ENCODE measurements at places on chromosomes 3 and 15.

GRCh38 chr15:63582718-63583426 lies 14.3 kb upstream of the FBXL22 start:
- no peak for DNase-seq

DNA sequence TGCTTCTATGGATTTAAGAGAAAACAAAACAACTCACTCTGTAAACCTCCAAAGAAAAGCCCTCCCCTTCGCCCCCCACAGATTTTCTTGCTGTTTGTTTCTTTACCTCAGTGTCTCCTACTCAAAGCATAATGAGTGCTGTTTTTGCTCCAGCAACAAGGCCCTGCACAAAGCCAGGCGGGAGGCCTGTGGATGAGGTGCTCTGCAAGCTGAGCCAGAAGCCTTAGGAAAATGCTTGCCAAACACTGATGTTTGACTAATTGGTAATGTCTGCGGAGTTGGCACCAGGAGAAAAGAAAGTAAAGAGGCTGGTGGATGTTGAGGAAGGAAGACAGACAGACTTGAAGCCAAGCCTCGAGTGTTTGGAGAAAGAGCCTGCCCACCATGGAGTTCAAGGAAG lies 99.7 kb downstream of the RARB start:
- DNase-seq, result no peak

DNA sequence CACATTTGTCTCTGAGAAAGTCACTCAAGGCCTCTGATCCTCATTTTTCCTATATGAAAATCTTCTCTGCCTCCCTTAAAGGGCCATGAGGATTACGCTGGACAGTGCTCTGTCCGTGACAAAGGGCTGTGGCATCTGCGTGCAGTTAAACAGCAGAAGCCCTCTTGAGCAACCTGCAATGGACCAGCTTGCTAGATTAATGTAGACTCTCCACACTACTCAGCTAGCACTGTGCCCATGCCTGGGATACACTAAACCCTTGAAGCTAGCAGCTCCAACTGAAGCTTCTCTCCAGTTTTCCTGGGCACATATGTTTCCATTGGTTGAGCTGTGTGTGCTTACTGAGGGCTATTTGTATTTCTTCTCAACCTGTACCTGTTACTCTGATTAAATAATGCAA lies 303.8 kb downstream of the RPLP1 start:
- no peak for DNase-seq

GRCh38 chr3:126448136-126448892 lies 27.4 kb downstream of the ZXDC start:
- DNase-seq, result no peak

GRCh38 chr15:65057549-65057940 lies 10.2 kb downstream of the RASL12 start:
- DNase-seq, result no peak

DNA sequence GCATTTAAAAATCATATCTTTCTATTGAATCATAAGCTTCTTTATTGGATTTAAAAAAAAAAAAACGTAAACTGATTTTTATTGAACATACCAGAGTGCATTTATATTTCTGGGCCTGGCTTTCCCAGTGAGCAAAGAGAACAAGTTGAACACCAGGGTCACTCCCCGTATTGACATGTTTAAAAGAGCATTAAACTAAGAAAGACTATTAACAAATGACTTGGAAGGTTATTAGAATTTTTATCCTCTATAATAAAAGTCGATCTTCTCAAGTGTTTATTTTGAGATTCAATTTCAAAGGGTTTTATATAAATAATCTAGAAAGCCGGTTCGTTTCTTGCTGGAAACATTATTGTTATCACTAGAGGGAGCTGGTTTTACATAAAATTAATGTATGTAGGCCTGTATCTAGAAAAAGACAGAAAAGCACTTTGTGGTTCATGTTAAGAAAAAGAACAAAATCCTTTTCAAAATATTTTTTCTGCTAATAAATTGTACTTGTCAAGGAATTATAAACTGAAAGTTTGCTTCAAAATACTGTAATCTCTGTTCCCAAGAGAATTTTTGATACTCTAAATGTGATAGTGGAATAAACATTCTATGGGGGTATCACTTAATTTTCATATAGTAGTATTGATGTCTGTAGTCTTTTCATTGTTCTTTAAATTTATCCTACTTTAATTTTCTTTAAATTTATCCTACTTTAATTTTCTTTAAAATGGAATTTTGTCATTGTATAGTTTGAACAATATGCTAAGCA lies 321.8 kb upstream of the MME start:
- peak; percentile 52 for DNase-seq

GRCh38 chr3:162555761-162556160 lies 1059.2 kb downstream of the OTOL1 start:
- DNase-seq, result no peak

GRCh38 chr3:135779024-135779423 lies 186.5 kb upstream of the PPP2R3A start:
- no peak for DNase-seq

DNA sequence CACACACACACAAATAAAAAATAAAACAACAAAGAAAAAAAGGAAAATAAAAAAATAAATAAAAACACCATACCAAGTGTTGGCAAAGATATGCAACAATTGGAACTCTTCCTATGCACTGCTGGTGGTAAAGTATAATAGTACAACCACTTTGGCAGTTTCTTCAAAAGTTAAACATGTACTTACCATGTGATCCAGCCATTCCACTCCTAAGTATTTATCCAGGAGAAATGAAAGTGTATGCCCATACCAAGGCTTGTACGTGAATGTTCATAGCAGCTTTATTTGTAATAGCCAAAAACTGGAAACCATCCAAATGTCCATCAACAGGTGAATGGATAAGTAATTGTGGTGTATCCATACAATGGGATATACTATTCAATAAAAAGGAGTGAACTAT lies 17.0 kb downstream of the WDR93 start:
- no peak for DNase-seq

DNA sequence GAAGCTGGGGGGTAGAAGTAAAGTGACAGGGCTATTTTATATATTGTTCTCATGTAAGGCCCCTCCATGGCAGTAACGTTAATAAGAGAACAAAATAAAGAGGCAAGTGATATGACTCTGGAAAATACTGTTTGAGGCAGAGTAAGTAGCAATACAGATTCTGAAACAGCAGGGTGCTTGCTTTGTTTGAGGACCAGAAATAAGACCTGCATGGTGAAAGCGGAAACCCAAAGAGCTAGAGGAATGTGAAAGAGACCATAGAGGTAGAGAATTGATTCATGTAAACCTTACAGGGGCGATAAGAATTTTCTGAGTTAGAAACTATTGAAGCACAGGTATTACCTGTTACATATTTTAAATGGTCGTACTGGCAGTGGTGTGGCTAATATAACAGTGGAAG lies 1517.1 kb downstream of the SI start:
- DNase-seq, result no peak

GRCh38 chr3:152835601-152836102 lies 721 bp downstream of the P2RY1 start:
- DNase-seq, result no peak

GRCh38 chr3:133460809-133461208 lies 61.0 kb downstream of the BFSP2 start:
- DNase-seq, result no peak

GRCh38 chr3:103706671-103707070 lies 1271.9 kb downstream of the ZPLD1 start:
- no peak for DNase-seq

GRCh38 chr3:20064387-20064786 lies 24.1 kb downstream of the KAT2B start:
- no peak for DNase-seq

DNA sequence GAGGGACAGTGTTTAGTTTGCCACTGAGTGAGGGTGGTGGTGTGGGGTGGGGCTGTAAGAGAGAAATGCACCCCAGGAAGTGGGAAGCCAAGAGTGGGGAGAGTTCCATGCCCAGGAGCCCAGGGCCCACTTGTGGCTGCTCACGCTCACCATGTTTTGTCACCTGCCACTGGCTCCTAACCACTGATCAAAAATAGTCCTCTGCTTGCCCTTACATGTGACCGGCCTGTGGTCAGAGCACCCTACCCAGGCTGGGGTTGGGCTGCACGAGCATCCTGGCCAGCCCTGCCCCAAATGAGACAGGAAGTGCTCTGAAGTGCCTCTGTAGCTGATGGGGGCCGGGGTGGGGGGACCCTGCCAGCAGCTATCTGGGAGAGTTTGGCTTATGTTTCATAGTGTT lies 216.3 kb downstream of the RPLP1 start:
- no peak for DNase-seq

DNA sequence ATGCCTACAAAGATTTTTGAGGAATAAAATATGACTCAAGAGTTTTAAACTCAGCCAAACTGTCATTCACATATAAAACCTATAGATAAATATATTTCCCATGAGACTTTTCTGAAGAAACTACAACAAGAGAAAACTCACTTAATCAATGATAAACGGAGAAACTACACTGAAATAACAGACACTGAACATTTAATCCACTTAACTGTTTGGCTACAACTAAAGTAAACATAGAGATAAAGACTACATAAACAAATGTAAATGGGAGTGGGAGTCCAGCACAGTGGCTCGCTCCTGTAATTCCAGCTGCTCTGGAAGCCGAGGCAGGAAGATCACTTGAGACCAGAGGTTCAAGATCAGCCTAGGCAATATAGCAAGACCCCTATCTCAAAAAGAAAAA lies 79.2 kb downstream of the MEX3B start:
- no peak for DNase-seq

DNA sequence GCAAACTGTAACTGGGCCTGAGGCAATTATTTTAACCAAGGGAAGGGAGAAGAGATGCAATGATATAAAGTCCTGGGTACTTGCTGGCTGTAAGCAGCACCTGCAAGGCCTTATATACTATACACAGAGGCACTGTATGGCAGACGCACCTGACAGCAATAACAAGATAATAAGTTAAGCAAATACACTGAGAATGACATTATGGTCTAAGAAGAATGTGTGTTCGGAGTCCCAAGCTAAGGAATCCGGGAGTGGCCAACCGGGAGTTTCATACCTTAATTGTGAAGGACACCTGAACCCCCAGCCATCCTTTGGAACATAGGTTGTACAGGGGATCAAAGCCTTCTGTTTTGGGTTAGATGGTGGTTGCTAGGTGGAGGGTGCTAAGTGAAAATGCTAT lies 13.7 kb downstream of the FAM240A start:
- DNase-seq, result no peak

GRCh38 chr3:56884387-56884786 lies 82.6 kb upstream of the ARHGEF3 start:
- no peak for DNase-seq

GRCh38 chr3:123813876-123814275 lies 70.3 kb downstream of the MYLK start:
- DNase-seq, result no peak

GRCh38 chr3:106811376-106811775 lies 565.9 kb upstream of the CCDC54 start:
- DNase-seq, result no peak

- DNase-seq, result no peak
These were observed 5.2 kb downstream of the MEIS2 start for GRCh38 chr15:37094915-37095711.

- DNase-seq, result no peak
These were observed 16.0 kb downstream of the SLC22A14 start for GRCh38 chr3:38297947-38298711.

- DNase-seq, result peak; percentile 1
These were observed 626.1 kb downstream of the MAGI1 start for GRCh38 chr3:65412588-65412987.

GRCh38 chr3:128697341-128697740 lies 28.6 kb upstream of the RAB7A start:
- DNase-seq, result no peak

- DNase-seq, result no peak
These were observed 20.2 kb upstream of the UTS2B start for GRCh38 chr3:191350396-191351090.

GRCh38 chr3:128998561-128998960 lies 2.5 kb upstream of the EFCC1 start:
- DNase-seq, result peak; percentile 25

DNA sequence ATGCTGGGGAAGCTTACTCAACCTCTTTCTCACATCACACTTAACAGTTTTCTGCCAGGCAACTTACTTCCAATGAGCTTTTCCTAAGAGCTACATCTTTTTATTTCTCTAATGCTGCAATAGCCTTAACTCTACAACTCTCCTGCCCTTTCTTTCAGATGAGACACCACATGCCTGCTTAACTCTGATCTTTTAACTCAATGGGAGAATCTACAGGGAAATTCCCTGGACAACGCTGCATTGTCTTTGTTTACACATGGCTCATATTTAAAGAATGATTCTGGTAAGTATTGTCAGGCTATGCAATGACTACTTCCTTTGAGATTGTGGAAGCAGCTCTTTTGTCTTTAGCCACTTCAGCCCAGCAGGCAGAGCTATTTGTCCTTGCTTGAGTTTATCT lies 353.1 kb upstream of the BCHE start:
- DNase-seq, result no peak

DNA sequence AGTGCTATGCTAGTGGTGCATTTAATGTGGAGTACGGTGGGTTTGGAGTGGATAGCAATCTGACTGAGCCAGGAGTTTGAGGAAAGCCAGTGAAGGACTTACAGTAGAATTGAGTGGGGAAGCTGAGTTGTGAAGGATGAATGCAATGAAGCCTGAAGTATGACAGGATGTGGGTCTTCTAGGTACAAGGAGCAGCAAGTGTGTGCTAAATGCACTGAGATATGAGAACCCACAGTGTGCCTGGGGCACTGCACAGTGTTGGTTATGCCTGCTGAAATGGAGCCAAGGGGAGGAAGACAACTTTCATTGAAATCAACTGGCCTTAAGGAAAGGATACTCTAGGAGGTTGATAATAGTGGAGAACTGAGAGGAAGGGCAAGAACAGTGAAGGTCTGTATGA lies 105.5 kb upstream of the MRPL3 start:
- DNase-seq, result no peak

- no peak for DNase-seq
These were observed 416.4 kb upstream of the PDZRN3 start for GRCh38 chr3:74041068-74041675.

DNA sequence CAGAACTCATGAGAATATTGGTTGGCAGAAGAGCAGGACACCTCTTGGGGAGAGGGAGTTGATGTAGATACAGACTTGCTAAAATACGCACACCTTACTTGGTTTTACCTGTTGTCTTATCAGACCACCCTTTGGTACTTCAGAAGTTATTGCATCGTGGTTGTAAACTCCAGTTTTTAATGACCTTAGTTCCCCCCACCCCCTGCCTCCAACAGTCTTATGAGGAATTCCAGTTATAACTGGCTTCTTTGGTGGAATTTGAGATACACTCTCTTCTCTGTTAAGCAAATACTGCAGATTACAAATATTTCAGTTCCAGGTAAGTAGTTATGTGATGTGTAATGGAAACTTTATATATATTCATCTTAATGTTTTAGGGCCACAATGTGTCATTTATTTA lies 5.0 kb downstream of the SLC25A38 start:
- DNase-seq, result no peak
